ENCODE measurements at places on chromosomes 4 and X. TPM values are rescaled to one million over a fixed set of nuclear protein-coding genes. Genes with fewer than 3 reads are reported as not detected.

- no peaks in the 10 kb centered on the region for H3K36me3 ChIP-seq
- no peak overlapping the region for H3K27ac ChIP-seq
- no peaks in the 10 kb centered on the region for H3K27me3 ChIP-seq
- no peak overlapping the region for H3K4me3 ChIP-seq
- DNase-seq: no peak
These were observed 76.7 kb downstream of the CPEB2 start for GRCh38 chr4:15078682-15079642.

- H3K4me3 ChIP-seq: no peak overlapping the region
- peak overlapping the region; percentile 64 for H3K27ac ChIP-seq
- peaks cover 10% of the 10 kb centered on the region for H3K4me1 ChIP-seq
- no peaks in the 10 kb centered on the region for H3K27me3 ChIP-seq
- DNase-seq: no peak
- no peaks in the 10 kb centered on the region for H3K36me3 ChIP-seq
These were observed 206.3 kb downstream of the CBR4 start for GRCh38 chr4:168803732-168804131.

GRCh38 chr4:186704057-186704456, 19.6 kb downstream of the FAT1 start:
- H3K27me3 ChIP-seq: no peaks in the 10 kb centered on the region
- H3K27ac ChIP-seq: no peak overlapping the region
- H3K4me1 ChIP-seq: peaks cover 9% of the 10 kb centered on the region
- peaks cover 18% of the 10 kb centered on the region for H3K36me3 ChIP-seq

DNA sequence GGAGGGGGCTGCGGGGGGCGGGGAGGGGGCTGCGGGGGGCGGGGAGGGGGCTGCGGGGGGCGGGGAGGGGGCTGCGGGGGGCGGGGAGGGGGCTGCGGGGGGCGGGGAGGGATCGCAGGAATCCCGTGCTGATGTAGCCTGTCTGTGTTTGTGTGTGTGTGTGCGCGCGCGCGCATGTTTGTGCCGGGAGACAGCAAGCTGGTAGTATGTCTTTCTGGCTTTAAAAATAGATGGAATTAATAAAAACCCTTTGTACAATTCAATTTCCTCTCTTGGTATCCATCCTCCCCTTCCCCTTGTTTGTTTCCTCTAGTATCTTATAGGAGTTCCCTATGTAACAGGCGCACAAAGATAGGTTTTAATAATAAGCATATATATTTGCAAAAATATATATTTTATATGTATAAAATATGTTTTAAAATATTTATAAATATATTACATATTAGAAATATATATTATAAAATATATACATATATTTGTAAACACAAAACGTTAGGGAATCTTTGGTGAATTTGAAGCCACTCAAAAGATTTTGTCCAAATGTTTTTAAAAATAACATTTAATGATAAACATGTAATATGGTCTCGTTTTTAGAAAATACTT, 782 bp downstream of the ARHGAP24 start:
- peak overlapping the region; percentile 94 for H3K4me3 ChIP-seq
- peak; percentile 54 for DNase-seq
- peaks cover 4% of the 10 kb centered on the region for H3K27me3 ChIP-seq
- H3K4me1 ChIP-seq: peaks cover 5% of the 10 kb centered on the region
- peak overlapping the region; percentile 30 for H3K27ac ChIP-seq
- H3K36me3 ChIP-seq: no peaks in the 10 kb centered on the region

DNA sequence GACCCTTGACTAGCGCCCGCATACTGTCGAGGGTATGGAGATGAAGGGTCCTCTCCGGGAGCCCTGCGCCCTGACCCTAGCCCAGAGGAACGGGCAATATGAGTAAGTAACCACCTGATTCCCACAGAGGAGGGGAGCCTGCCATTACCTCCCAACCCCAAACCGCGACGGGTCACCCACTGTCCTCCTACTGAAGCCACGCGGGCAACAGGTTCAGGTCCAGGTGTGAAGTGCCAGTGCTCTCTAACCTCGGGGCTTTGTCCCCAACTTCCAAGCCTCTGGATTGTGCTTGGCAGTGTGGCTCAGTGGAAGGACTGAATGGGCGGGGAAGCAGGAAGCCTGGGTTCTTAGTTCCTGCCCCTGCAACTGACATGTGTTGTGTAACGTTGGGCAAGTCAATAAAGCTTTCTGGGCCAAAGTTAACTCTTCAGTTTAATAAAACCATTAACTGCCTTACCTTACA, 694 bp downstream of the OCRL start:
- peak overlapping the region; percentile 82 for H3K4me3 ChIP-seq
- H3K36me3 ChIP-seq: no peaks in the 10 kb centered on the region
- H3K27me3 ChIP-seq: no peaks in the 10 kb centered on the region
- H3K4me1 ChIP-seq: peaks cover 5% of the 10 kb centered on the region
- DNase-seq: peak; percentile 4

DNA sequence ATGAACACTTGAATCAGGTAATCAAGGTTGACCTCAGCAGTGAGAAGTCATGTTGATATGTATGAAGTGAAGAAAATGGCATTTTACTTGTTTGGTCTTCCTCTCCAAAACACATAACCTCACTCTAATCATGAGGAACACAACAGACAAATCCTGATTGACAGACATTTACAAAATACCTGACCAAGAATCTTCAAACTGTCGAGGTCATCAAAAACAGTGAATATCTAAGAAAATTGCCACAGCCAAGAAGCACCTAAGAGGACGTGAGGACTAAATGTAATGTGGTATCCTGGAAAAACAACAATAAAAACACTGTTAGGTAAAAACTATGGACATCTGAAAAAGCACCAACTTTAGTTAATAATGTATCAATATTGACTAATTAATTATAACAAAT, 129.5 kb upstream of the MAGEB18 start:
- no peaks in the 10 kb centered on the region for H3K4me1 ChIP-seq
- no peaks in the 10 kb centered on the region for H3K36me3 ChIP-seq
- no peaks in the 10 kb centered on the region for H3K27me3 ChIP-seq

GRCh38 chrX:101164766-101165590, 54.6 kb upstream of the DRP2 start:
- no peak overlapping the region for H3K27ac ChIP-seq
- H3K4me3 ChIP-seq: no peak overlapping the region
- no peak for DNase-seq
- H3K36me3 ChIP-seq: no peaks in the 10 kb centered on the region

- H3K27me3 ChIP-seq: no peaks in the 10 kb centered on the region
- no peak for DNase-seq
- H3K27ac ChIP-seq: no peak overlapping the region
- no peaks in the 10 kb centered on the region for H3K36me3 ChIP-seq
- H3K4me3 ChIP-seq: no peak overlapping the region
These were observed 387.0 kb upstream of the ACTRT1 start for GRCh38 chrX:128439159-128439558.

GRCh38 chr4:79673377-79673776, 265.3 kb upstream of the GK2 start:
- no peaks in the 10 kb centered on the region for H3K27me3 ChIP-seq
- DNase-seq: no peak
- H3K4me3 ChIP-seq: no peak overlapping the region
- H3K4me1 ChIP-seq: no peaks in the 10 kb centered on the region
- H3K36me3 ChIP-seq: no peaks in the 10 kb centered on the region

- no peaks in the 10 kb centered on the region for H3K4me1 ChIP-seq
- H3K27ac ChIP-seq: no peak overlapping the region
- H3K4me3 ChIP-seq: no peak overlapping the region
- no peaks in the 10 kb centered on the region for H3K27me3 ChIP-seq
These were observed 158.1 kb downstream of the SOX3 start for GRCh38 chrX:140346729-140347128.

GRCh38 chr4:138028923-138029322, 213.2 kb downstream of the SLC7A11 start:
- no peak overlapping the region for H3K27ac ChIP-seq
- no peak for DNase-seq
- no peak overlapping the region for H3K4me3 ChIP-seq
- H3K27me3 ChIP-seq: no peaks in the 10 kb centered on the region
- no peaks in the 10 kb centered on the region for H3K36me3 ChIP-seq

DNA sequence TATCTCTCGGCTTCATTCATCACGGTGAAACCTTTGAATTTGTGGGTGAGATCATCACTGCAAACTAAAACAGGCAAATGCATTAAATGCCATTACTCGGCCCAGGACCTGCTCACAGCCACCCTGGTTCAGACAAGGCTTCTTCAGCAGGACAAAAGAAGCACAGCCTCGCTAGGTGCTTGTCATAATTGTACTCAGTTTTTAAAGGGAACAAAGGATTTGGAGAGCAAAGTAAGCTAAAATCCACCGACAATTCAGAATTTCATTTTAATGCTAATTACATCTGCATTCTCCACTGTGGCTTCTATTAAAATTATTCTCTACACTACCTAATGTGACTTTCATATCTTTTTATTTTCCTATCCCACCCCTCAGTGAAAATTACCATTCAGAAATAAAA, 57.0 kb downstream of the PCYT1B start:
- no peak overlapping the region for H3K4me3 ChIP-seq
- H3K27ac ChIP-seq: no peak overlapping the region
- H3K36me3 ChIP-seq: peaks cover 5% of the 10 kb centered on the region

DNA sequence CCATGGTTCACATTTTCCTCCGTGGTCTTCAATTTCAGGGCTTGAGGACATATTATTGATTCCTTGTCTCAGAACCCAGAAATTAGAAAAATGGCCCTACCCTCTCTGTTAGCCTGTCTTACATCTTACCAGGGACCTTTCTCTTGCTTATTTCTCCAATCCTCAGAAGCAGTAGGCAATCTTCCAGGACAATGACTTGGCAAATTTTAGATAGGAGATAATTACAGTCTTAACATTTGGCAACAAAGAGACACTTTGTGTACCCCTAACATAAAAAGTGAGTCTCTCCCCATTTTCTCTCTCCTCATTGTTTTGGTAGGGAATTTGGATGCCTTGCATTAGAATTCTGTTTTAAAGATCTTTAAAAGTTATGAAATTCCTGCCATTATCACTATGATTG, 778.1 kb upstream of the SLIT2 start:
- no peaks in the 10 kb centered on the region for H3K4me1 ChIP-seq
- H3K27me3 ChIP-seq: peaks cover 2% of the 10 kb centered on the region
- H3K36me3 ChIP-seq: no peaks in the 10 kb centered on the region
- H3K27ac ChIP-seq: no peak overlapping the region
- DNase-seq: no peak

DNA sequence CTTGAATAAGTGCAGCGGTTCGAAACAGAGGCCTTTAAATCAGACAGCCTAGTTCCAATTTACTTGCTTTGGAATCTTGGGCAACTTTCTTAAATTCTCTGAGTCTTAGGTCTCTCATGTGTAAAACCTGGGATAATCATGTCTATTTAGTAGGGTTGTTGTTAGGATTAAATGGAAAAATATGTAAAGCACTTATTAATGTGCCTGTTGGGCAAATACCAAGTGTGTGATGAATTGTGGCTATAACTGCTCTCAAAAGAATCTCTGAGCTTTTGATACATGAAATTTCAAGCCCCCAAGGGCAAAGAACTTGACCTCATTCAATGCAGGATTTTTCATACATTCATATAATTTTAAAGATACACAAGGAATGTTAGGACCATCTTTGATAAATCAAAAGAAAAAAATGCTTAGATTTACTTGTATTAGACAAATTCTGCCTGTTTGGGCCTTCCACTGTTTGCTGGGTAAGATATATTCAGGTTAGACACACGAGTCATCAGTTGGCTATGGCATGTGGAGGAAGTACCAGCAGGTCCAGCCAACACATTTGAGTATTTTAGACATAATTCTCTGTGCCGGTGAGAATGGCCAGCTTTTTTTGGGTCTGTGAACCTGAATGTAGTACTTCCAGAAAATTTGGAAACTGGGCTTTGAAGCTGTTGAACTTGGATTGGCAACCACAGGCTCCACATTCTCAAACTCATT, 241.4 kb upstream of the CNKSR2 start:
- no peak for DNase-seq
- no peaks in the 10 kb centered on the region for H3K36me3 ChIP-seq
- no peaks in the 10 kb centered on the region for H3K4me1 ChIP-seq
- H3K27me3 ChIP-seq: no peaks in the 10 kb centered on the region
- no peak overlapping the region for H3K27ac ChIP-seq

- no peaks in the 10 kb centered on the region for H3K4me1 ChIP-seq
- no peak overlapping the region for H3K4me3 ChIP-seq
- no peak for DNase-seq
- no peak overlapping the region for H3K27ac ChIP-seq
- peaks cover 4% of the 10 kb centered on the region for H3K36me3 ChIP-seq
- H3K27me3 ChIP-seq: no peaks in the 10 kb centered on the region
These were observed 88.4 kb downstream of the LCORL start for GRCh38 chr4:17933126-17933525.

RAB9B gene
- 2.3 TPM for total RNA-seq

HGFAC gene
- total RNA-seq: 2.4 TPM

NKX1-1 gene
- total RNA-seq: not detected

NAA10 gene
- total RNA-seq: 85.5 TPM

SCOC gene
- 33.9 TPM for total RNA-seq

Measured in endothelial cell (in vitro differentiated cells).